ENCODE measurements at places on chromosomes 2 and 18.

DNA sequence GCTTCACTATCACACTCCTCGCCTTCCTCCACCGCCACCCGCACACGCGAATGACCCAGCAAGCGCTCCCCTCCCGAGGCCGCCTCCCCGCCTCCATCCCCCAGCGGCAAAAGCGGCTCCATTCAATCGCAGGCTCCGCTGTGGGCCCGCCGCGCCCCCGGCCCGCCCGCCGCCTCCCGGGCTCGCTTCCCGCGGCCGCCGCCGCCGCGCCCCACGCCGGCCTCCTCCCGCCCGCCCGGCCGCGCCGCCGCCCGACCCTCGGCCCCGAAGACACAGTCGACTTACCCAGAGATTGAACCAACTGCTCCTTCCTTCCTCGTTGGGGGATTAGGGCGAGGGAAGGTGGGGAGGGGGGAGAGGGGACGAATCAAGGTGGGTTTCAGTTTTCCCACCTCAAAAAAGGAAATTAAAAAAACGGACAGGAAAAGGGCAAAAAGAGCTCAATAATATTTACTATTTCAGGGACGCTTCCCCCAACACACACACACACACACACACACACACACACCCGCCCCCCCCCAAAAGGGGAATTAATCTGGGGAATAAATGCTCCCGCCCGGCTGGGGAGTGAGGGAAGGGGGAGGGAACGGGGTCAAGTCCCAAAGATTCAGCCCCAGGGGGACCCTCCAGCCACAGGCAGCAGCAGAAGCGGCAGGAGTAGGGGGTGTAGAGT lies 743 bp downstream of the XPO1 start:
- DNase-seq: no peak

- DNase-seq: no peak
Measured at GRCh38 chr18:35426786-35427185, 49.6 kb upstream of the ZNF396 start.

DNA sequence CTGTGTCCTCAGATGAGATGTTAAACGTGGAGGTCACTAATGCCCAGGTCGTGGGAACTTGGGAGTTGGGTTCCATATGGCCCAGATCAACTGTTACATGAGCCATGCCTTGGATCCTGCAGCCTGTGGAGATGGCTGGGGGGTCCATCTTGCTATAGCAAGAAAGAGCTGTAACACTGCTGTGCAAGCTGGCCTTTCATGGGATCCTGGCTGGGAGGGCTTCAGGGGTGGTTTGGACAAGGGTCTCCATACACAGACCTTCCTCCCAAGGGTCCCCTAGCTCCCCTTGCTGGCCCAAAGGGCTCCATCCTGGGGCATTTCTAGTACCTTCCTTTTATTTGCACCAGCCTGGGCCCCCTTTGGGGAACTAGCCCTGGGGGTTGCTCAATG lies 337.7 kb downstream of the DYSF start:
- DNase-seq: no peak

GRCh38 chr2:66748939-66749338 lies 314.0 kb downstream of the MEIS1 start:
- no peak for DNase-seq

GRCh38 chr18:48860269-48861180 lies 90.2 kb downstream of the SMAD7 start:
- no peak for DNase-seq

GRCh38 chr2:78768016-78768415 lies 257.5 kb upstream of the REG3G start:
- no peak for DNase-seq

- DNase-seq: no peak
Measured at GRCh38 chr2:127020536-127020935, 86.4 kb downstream of the BIN1 start.

- no peak for DNase-seq
Measured at GRCh38 chr2:108926561-108927380, 62.2 kb downstream of the EDAR start.

DNA sequence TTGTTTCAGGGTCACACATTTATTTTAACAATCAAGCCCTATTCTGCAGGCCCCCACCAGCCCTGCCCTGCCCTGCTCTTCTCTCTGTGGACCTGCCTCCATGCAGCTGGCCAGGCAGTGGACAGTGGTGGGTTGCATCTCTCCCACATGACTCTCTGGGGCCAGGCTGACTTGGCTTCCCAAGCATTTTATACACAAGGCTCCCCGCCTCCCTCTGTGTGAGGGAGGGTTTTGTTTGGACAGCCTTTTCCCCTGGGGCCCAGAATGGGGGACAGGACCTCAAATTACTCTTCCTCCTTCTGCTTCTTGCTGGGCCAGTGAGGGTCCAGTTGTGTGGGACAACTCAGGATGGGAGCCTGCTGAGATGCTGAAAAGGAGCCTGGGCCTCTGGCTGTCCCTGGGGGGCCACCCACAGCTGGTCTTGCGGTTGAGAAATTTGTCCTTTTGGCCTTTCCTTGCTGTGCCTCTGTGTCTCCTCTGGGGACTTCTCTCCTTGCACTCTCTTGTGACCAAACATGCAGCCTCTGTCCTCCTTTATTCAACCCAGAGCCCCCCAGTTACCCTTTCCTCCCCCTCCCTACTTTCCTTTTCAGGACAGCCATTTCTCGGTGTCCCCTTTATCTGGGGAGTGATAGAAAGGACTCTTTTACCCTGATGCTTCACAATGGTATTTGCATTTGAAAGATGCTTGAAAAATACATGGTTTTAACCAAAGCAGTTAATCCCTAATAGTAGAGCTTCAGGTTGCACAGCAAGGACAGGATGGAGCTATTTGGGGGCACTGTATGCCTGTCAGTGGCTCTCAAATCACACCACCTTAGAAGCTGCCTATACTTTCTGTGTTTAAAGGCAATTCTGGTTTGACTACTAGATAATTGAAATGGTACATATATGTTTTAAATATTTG lies 151.1 kb downstream of the FHOD3 start:
- DNase-seq: no peak

GRCh38 chr2:202015471-202015870 lies 18.2 kb upstream of the FZD7 start:
- DNase-seq: no peak

- no peak for DNase-seq
Measured at GRCh38 chr2:25035537-25036220, 6.2 kb upstream of the EFR3B start.

GRCh38 chr2:45706033-45706432 lies 54.6 kb downstream of the PRKCE start:
- no peak for DNase-seq

GRCh38 chr18:6752202-6752860 lies 22.8 kb downstream of the ARHGAP28 start:
- DNase-seq: no peak

- DNase-seq: no peak
Measured at GRCh38 chr2:48343571-48344440, 186.1 kb upstream of the STON1 start.

GRCh38 chr18:43175257-43175656 lies 59.8 kb upstream of the RIT2 start:
- DNase-seq: no peak

DNA sequence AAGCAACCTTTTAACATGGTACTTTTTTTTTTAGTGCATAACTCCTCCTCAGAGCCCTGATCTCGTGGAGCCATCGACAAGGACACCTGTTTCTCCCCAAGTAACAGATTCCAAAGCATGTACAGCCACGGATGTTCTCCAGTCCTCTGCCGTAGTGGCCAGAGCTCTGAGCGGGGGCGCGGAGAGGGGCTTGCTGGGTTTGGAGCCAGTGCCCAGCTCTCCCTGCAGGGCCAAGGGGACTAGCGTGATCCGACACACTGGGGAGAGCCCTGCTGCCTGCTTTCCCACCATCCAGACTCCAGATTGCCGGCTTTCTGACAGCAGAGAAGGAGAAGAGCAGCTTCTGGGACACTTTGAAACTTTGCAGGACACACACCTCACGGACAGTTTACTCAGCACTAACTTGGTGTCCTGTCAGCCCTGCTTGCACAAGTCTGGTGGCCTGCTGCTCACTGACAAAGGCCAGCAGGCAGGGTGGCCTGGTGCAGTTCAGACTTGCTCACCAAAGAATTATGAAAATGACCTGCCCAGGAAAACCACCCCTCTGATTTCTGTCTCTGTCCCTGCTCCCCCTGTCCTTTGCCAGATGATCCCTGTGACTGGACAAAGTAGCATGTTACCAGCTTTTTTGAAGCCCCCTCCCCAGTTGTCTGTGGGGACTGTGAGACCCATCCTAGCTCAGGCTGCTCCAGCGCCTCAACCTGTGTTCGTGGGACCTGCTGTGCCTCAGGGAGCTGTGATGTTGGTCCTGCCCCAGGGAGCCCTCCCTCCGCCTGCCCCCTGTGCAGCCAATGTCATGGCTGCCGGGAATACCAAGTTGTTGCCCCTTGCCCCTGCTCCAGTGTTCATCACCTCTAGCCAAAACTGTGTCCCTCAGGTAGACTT lies 4.5 kb downstream of the KLF11 start:
- no peak for DNase-seq

GRCh38 chr2:128370468-128371247 lies 52.0 kb upstream of the HS6ST1 start:
- DNase-seq: no peak

DNA sequence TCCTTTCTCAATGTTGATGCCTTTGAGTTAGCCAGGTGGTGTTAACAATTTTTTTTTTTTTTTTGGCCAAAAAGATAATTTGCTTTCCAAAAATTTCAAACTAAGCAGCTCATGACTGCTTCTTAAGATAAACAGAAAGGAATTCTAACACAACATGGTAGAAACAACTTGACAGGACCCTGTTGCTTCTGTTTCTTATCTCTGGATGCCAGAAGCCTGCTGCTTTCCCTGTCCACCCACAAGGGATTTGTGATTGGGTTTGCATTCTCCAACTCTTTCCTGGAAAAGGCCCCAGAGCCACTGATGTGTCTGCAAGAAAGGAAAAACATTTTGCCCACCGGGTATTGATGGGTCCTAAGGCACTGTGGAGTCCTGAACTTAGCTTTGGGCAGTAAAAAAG lies 217.2 kb upstream of the PKDCC start:
- no peak for DNase-seq

GRCh38 chr18:22816266-22817176 lies 116.6 kb upstream of the RBBP8 start:
- no peak for DNase-seq

DNA sequence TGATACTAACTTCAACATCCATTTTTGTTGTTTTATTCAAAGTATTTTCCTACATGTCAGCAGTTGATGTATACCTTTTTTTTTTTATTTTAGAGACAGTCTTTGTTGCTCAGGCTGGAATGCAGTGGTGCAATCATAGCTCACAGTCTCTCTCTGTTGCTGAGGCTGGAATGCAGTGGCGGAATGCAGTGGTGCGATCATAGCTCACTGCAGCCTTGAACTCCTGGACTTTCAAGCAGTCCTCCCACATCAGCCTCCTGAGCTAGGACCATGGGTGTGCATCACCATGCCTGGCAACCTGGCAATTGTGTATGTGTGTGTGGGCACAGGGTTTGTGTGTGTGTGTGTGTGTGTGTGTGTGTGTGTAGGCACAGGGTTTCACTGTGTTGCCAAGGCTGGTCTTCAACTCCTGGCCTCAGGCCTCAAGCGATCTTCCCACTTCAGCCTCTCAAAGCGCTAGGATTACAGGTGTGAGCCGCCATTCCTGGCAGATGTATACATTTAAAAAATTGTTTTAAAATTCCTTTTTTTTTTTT lies 24.8 kb downstream of the SANBR start:
- no peak for DNase-seq

- DNase-seq: no peak
Measured at GRCh38 chr2:11239666-11240462, 84.6 kb downstream of the SLC66A3 start.

DNA sequence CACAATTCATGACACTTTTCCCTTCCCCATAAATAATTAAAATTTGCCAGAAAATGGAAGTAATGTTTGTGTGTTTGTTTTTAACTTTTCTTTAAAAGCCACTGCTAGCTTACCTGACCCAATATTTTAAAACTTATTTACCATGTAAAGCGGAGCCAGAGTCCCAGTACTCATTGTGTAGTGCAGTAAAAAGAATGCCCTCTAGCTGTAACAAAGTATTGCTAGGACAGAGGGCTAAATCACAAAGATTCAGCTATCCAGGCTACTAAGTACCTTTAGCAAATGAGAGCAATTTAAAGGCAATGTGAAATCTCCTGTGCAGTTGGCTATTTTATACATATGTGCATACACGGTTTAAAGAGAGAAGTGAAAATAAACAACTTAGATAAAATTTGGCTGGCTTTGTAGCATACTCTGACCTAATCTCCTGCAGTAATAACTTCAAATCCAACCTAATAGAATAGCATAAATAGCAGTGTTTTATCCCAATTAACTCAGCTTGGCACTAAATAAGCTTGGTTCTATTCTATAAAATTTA lies 997.4 kb upstream of the PIK3C3 start:
- DNase-seq: no peak

DNA sequence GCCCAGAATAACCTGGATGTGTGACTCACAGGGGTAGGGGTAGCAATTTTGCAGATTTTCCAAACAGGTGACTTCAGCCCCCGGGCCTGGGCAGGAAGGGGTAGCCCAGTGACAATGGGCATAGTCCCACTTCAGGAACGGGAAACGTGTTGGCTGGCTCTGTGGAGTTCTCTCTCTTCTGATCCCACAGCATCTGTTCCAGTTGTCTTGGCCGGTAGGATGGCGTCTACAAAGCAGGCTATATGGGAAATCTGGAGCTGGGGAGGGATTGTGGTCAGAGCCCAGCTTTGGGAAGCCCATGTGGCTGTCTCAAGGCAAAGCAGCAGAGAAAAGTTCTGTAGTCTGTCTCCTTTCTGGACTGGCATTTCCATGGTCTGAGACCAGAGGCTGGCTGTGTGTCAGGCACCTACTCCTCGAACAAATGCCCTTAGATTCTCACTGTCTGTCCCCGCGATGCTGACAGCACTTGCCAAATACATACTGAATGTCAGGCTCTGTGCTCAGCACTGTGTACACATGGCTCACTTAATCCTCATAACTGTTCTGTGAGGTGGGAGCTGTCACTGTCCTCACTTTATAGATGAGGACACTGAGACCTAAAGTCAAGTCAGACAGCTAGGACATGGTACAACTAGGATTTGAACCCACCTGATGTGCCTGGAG lies 17.9 kb upstream of the TMEM214 start:
- no peak for DNase-seq

GRCh38 chr2:23078784-23079434 lies 306.1 kb upstream of the KLHL29 start:
- DNase-seq: no peak

Measured in stimulated activated CD4-positive, alpha-beta T cell treated with anti-CD3 and anti-CD28 coated beads, Interleukin-1b, Interleukin-23, amount 100 ng/mL, for 1 hour (primary cell).